ENCODE measurements at places on chromosomes 1 and 21. TPM values are rescaled to one million over a fixed set of nuclear protein-coding genes. Genes with fewer than 3 reads are reported as not detected.

Gene GDAP2
- 6.3 TPM for total RNA-seq

Gene KCNJ10
- total RNA-seq, result not detected

Gene CD5L
- not detected for total RNA-seq

Gene PIK3C2B
- total RNA-seq, result 2.1 TPM

Gene FMO3
- total RNA-seq, result not detected

Gene RXRG
- total RNA-seq, result not detected

Gene ELK4
- 12.0 TPM for total RNA-seq

Gene FCRLB
- total RNA-seq, result 3.6 TPM

Gene ENAH
- total RNA-seq, result 37.7 TPM

Gene PLEKHG5
- 17.4 TPM for total RNA-seq

Gene L1TD1
- 1.1 TPM for total RNA-seq

Gene EDARADD
- total RNA-seq, result 3.3 TPM

All from epithelial cell of proximal tubule (primary cell).